ENCODE measurements at places on chromosomes 7 and 10.

DNA sequence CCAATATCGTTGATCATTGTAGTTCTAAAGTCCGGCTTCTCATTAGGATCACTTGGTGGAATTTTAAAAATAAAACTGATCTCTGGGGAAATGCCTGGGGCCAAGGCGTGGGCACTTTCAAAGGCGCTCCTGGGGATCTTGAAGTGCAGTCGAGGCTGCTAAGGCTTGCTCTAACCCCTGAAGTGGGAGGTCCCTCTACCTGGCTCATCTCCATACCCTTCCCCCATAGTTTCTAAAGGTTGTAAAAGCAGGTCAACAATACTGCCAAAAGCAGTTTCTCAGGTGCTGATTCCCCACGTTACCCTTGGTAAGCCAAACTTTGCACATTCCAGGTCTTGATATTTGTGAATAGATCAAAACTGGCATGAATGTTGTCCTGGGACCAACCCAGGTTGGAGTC is 79.0 kb upstream of the SP8 start:
- no peak for DNase-seq

DNA sequence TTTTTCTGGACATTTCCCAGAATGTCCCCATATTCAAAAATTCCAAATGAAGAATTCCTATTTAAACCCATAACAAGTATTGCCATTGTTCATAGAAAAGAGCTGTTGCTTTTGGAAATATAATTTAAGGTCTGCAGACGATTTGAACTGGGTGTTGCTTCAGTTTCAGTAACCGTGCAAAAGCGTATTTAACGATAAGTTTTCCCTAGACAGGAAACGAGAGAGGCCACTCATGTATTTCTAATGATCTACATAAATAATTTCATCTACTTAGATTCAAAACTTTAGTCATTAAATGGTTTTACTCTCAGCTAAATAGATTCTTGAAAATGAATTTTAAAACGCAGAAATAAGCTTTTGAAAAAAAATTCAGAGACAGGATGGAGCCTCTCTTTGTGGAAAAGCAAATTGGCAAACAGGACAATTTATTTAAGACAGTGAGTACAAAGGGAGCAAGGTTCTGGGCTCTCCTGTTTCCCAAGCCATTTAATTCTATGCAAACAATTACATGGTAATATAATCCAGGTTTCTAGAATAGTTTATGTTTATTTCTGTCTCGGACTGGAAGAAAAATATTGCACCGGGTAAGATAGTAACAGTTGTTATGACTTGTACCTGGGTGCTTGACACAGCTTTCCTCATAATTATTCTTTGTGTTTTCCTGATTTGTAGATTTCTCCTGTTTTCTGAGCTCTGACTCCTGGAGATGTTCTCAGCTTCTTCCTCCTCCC is 263.0 kb downstream of the BAMBI start:
- no peak for DNase-seq

- DNase-seq, result no peak
Measured at GRCh38 chr7:25831831-25832411, 320.1 kb upstream of the NFE2L3 start.

DNA sequence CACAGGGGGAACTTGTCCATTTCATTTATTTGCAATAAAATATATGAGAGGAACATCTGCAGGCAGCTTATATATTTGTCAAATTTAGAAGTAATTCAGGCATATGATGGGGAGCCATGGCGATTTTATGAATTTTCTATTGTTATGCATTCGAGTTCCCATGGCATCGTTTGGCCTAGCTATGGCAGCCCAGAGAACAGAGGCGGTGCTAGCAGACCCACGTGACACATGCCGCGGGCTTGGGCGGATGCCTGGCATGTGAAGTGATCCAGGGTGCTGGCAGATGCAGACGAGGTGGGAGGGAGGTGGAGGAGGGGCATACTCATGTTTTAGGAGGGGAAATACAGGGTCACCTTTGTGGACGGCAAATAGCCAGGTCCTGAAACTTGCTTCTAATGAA is 560.0 kb upstream of the GALNT17 start:
- no peak for DNase-seq

- no peak for DNase-seq
Measured at GRCh38 chr10:100504096-100504495, 15.6 kb downstream of the SEC31B start.

DNA sequence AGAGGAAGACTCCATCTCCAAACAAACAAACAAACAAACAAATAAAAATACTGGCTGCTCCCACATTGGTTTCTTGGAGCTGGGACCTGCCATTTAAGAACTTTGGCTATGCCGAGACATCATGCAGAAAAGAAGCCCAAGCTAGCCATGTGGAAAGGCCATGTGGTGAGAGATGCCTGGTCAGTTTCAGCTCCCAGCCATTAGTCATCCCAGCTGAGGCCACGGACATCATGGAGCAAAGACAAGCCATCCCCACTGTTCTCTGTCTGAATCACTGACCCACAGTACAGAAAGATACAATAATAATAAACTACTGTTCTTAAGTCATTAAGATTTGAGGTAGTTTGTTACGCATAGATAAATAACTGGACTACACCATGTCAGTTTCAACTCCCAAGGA is 70.0 kb upstream of the PCBD1 start:
- DNase-seq, result no peak

GRCh38 chr7:15313361-15313760 is 248.5 kb downstream of the AGMO start:
- DNase-seq, result no peak

GRCh38 chr10:77299320-77299719 is 338.3 kb downstream of the KCNMA1 start:
- DNase-seq, result no peak

GRCh38 chr7:63117-63480 is 129.3 kb upstream of the FAM20C start:
- DNase-seq, result no peak
